ENCODE measurements at places on chromosomes 13 and 19.

DNA sequence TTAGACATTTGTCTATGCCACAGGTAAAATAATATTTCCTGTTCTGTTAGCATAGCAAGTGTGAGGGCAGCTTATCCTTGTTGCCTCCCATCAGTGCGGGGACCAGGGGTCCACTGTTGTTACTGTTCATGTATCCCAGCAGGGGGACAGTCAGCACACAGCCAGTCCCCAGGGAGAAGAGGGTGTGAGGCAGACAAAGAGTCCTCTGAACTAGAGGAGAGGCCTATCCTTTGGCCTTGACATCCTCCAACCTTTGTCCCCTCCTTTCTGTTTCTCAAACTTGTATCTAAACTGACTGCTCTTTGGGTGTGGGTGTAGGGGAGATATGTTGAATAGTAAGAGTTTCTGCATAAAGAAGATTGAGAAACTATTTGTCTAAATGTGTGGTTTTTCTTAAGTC, 2.9 kb upstream of the GPR18 start:
- no peak for DNase-seq

GRCh38 chr19:16001481-16002312, 52.9 kb downstream of the OR10H4 start:
- DNase-seq: peak; percentile 4

DNA sequence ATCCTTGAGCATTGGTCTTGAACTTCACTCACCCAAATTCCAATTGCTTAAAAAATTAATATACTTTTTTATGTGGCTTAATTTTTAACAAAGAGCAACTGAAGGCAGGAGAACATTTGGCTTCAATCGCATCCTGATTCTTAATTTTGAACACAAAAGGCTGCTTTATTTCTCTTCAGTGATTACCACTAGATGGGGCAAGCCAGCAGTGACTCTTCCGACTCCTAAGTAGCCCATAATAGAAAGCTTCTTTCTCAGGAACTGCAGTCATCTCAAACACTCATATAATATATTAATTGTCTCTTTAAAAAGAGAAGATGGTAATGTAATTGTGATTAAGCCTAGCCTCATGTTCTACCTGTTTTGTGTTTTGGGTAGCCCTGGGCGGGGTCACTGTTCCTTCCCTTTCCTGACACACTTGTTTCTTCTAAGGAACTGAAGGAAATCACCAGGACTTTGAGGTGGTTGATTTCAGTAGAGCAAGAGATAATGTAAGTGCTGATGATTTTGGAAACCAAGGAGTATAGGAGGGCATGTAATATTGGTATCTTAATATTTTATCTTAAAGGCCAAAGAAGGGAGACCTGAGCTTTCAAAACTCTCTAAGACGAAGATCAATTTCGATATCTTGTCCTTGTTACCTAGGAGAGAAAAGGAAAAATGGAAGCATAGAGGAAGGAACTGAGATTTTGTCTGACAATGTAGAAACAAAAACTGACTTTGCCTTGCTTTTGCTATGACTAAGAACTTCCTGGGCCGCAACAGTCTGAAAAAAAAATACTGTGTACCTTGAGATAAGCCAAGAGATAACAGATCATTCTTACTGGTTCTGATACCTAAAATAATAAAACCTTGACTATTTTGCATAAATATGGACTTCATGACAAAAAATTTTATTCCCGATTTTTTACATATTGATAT, 73.1 kb downstream of the TNFSF13B start:
- DNase-seq: no peak

GRCh38 chr19:45314708-45315245, 7.9 kb downstream of the CKM start:
- no peak for DNase-seq

GRCh38 chr13:37047032-37047431, 12.5 kb downstream of the SUPT20H start:
- DNase-seq: no peak

- DNase-seq: no peak
These were observed 89.9 kb upstream of the MAB21L1 start for GRCh38 chr13:35566340-35566739.

GRCh38 chr13:22925881-22926747, 254.7 kb upstream of the SGCG start:
- DNase-seq: no peak

DNA sequence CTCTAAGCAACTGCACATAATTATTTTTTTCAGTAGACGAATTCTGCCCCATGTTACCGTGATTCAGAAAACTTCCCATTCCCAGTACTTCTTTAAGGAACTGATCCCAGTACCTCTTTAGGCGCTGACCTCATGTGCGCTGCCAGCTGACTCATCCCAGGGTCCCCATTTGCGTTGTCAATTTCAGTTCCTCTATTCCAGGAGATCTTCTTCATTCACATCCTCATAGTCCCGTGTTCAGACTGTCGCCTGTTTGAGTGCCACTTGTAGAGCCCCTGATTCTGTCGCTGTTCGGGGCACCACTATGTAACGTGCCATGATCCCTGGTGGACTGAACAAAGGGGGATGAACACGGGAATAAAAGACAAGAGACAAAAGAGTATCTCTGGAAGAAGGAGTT, 16.4 kb downstream of the FPR3 start:
- no peak for DNase-seq

GRCh38 chr19:518598-519231, 11.4 kb downstream of the TPGS1 start:
- DNase-seq: no peak

DNA sequence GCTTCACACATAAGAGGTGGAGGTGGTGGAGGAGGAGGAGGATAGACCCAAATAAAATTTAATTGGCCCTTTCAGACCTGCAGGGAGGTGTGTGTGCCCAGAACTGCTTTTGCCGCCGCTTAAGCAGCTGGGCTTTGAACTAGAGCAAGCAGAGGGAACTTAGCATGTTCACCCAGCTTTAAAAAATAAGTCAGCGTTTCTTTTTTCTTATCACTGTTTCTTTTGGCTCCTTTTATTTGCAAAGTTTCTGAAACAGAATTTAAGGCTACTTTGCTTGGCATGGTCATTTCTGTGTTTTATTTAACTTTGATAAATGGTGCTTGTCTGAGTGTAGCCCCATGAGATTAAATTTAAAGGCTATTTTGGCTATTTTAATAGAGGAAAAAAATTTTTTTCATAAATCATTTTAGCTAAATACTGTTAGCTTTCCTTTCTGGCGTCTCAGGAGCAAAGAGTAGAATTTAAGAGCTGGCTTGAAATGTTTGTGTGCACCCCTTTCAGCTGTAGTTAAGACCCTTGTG, 43.3 kb upstream of the RNF113B start:
- DNase-seq: no peak

DNA sequence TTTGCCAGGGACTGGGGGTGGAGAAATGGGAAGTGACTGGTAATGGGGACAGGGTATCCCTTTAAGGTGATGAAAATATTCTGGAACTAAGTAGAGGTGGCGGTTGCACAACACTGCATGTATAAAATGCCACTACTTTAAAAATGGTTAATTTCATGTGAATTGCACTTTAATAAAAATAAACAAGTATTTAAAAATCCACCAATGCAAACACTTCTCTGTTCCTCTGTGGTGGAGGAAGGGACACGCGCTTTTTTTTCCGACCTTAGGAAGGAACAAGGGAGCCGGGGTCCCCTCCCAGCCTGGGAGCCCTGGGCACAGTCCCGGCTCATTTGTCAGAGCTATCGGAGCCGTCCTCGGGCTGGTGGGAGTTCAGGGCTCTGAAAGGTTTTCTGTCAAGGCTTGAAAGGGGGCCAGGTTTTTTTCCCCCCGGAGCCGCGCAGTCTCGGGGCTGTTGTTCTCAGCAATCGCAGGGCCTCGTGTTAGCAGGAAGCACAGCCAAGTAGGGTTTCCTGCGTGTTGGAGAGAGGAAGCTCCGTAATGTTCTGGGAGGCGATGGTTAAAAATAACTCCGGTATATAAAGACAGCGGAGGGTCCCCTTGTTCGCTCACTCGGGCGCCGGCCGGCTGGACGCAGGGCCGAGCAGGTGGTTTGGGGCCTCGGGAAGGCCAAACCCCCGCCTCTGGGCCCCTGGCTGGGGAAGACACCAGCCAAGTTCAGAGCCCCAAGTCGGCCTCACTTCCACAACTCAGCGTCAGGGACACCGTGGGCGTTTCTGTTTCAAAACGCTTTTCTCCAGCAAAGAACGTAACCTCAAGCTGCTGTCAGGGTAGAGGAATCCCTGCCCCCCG, 41.2 kb upstream of the KLF2 start:
- DNase-seq: peak; percentile 46

GRCh38 chr13:47289567-47289966, 392.7 kb upstream of the HTR2A start:
- DNase-seq: no peak

- DNase-seq: no peak
These were observed 570.9 kb downstream of the PCDH9 start for GRCh38 chr13:66659286-66659685.

DNA sequence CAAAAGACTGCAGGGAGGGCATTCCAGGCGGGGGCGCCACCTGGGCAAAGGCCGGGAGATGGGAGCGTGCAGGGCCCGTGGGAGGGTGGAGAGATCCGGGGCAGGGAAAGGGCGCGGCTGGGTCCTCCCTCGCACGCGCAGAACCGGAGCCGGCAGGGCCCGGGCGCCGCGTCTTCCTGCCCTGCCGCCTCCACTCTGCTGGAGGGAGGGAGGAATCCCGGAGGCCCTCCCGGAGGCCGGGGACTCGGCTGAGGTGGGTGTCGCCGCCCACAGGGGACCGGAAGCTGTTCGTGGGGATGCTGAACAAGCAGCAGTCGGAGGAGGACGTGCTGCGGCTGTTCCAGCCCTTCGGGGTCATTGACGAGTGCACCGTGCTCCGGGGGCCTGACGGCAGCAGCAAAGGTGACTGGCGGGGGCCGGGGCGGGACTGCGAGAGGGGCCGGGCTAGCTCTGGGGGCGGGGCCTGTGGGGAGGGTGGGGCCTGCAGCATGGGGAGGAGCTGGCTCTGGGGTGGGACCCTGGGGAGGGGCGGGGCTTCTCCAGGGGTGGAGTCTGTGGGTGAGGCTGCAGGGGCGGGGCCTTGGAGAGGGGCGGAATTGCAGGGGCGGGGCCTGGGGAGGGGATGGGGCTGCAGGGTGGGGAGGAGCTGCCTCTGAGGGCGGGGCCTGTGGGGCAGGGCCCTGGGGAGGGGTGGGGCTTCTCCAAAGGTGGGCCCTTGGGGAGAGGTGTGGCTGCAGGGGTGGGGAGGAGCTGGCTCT, 51.3 kb downstream of the CELF5 start:
- DNase-seq: peak; percentile 65

- DNase-seq: no peak
These were observed 44.9 kb downstream of the DIAPH3 start for GRCh38 chr13:60118696-60119400.

DNA sequence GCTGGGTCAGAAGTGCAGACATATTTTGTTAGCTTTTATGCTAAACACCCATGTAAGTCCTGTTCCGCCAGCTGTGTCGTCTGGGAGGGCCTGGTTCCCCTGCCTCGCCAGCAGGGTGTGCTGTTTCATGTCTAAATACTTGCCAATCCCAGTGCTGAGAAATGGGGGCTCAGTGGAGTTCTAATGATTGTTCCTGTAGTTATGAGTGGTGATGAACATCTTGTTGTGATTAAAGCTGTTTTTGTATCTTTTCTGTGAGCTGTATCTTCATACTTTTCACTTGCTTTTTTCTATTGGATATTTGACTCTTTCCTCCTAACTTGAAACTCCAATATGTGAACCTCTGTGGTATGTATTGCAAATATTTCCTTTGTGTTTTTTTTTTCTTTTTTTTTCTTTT, 32.7 kb downstream of the KDM4B start:
- no peak for DNase-seq

DNA sequence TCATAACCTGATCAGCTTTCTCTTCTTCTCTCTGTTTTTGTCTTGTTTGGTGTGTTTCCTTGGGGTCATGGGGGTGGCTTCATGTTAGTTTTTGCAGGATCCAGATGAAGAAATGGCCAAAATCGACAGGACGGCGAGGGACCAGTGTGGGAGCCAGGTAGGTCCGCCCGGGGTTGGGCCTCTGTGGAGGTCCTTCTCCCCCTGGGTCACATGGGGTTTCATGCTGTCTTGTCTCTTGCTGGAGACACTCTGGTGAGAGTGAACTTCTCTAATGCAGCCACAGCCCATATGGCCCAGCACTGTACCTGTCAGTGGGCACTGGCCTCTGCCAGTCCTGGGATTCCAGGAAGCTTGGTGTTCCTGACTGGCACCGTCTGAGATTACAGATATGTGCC, 1.1 kb downstream of the CCNE1 start:
- no peak for DNase-seq

GRCh38 chr19:3207461-3208242, 16.8 kb upstream of the CELF5 start:
- no peak for DNase-seq

GRCh38 chr19:35466259-35466658, 18.2 kb downstream of the FFAR2 start:
- no peak for DNase-seq

DNA sequence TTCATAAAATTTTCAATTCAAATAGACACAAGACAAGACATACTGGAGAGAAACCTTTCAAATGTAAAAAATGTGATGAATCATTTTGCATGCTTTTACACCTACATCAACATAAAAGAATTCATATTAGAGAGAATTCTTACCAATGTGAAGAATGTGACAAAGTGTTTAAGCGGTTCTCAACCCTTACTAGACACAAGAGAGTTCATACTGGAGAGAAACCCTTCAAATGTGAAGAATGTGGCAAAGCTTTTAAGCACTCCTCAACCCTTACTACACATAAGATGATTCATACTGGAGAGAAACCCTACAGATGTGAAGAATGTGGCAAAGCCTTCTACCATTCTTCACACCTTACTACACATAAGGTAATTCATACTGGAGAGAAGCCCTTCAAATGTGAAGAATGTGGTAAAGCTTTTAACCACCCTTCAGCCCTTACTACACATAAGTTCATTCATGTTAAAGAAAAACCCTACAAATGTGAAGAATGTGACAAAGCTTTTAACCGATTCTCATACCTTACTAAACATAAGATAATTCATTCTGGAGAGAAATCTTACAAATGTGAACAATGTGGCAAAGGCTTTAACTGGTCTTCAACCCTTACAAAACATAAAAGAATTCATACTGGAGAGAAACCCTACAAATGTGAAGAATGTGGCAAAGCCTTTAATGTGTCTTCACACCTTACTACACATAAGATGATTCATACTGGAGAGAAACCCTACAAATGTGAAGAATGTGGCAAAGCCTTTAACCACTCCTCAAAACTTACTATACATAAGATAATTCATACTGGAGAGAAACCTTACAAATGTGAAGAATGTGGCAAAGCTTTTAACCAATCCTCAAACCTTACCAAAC, 24.6 kb upstream of the ZNF431 start:
- no peak for DNase-seq

GRCh38 chr19:11506967-11507366, 1.3 kb upstream of the ZNF653 start:
- DNase-seq: no peak

- DNase-seq: no peak
These were observed 44.2 kb downstream of the TBC1D4 start for GRCh38 chr13:75437582-75438318.

GRCh38 chr13:28717170-28717569, 1.6 kb downstream of the SLC46A3 start:
- no peak for DNase-seq

GRCh38 chr19:44735011-44735410, 13.5 kb upstream of the BCL3 start:
- no peak for DNase-seq

Measured in stimulated activated CD8-positive, alpha-beta memory T cell treated with anti-CD3 and anti-CD28 coated beads, Interleukin-4, amount 100 ng/mL, for 4 hours (primary cell).